Effector memory CD4-positive, alpha-beta T cell (primary cell): ENCODE measurements at places on chromosomes 1 and 21.
A peak's percentile ranks its signal among the peaks of the same experiment; 100 is the strongest.

DNA sequence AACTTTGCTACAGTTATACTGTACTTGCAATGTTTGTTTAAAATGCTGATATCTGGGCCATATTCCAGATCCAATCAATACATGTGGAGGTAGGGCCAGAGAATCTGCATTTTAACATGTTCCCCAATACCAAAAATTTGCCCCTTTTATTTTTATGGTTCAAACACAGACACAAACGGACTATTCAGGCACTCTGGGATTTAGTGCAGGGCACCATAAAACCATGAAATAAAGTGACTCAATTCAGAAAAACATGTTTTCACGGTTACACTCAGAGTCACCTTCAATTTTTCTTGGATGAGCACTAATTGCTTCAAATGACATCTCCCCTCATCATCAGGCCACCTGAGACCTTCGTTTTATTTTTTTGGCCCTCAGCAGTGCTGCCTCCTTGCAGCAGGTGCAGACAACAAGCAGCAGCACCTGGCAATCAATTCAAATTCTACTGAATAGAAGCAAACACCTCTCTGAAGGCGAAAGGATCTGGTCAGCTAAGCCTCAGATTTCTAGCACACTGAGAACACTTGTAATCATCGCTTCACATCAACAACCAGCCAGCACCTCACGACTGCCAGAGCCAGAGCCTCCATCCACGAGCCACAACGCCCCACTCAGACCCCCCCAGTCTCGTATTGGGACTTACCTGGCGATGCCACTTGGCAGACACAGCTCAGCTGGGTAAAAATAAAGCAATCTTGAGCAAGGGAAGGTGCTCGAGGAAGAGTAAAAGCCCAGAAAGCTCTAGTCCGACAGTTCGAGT lies 1.1 kb downstream of the ERO1B start:
- DNase-seq: no peak

- no peak for DNase-seq
Measured at GRCh38 chr1:69413129-69413528, 154.6 kb upstream of the LRRC7 start.

DNA sequence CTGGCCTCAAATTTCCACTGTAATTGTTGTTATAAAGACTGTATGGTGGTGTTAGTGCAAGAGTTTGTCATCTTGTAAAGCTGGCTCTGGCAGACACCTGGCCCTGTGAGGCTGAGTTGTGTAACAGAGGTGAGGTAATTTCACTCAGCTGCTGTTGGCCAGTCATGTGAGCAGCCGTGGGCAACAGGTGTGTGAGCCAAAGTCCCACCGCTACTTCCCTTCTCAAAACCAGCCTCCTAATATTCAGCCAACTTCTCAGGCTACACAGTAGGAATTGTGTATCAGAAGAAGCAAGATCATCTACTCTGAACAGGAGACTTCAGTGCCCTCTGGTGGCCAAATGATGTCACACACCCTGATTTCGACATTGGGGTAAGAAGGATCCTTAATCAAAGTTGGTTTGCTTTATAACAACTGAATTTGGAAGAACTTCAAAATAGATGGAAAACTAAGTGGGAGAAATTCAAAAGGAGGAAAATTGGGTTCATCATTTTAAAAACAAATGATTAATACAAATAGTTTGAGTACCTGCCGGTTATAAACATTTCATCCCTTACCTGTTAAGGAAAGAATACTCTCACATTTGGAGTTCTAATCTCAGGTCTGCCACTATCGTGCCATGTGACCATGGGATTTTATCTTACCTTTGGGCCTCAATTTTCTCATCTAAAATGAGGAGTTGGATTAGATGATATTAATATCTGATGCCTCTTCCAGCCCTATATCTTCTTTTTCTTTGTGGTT lies 2.6 kb upstream of the CREG1 start:
- DNase-seq: peak; percentile 41

- no peak for DNase-seq
Measured at GRCh38 chr1:7262611-7263010, 477.4 kb downstream of the CAMTA1 start.

DNA sequence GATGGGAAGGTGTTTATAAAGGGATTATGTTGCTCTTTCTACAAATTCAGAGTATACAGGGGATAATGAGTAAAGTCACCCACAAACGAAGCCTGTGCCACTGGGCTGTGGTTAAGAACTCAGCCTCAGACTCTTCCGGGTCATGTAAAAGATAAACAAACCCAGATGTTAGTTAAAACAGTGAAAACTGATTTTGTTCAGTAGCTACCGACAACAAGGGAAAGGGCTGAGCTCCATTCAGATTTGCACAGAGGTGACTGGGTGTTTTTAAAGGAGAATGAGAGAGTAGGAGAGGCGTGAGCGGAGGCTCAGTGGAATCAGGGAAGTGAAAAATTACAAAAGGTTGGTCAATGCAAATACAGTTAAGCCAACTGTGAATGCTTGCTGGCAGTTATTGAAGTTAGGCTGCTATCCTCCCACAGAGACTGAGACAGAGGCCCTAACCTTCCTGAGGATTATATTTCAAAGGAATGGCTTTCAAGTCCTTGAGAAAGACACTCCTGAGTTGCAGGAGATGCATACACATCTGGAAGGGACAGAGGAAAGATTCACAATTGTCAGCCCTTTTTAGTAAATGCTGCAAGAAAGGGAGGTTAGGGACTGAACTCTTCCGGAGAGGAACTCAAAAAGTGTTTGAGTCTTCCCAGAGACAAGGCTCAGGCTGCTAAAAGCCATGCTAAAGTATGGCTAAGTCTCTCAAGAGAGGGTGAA lies 29.9 kb upstream of the SAMD13 start:
- no peak for DNase-seq

DNA sequence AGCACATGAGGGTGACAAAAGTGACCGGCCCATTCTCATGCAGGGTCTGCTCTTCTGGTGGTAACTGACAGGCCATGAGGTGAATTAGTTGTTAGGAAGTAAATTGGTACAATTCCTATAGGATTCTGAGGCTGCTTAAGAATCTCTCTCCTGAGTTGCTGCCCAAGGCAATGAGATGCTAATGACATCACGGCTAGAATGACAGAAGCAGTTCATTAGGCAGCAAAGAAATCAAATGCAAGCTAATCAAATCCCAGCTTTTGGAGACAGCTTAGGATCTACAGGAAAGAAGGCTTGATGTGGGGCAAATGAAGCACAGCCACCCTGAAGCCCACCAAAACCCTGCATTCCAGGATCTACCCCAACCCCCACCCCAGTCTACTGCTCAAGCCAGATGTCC lies 265.2 kb downstream of the ASTN1 start:
- DNase-seq: no peak

DNA sequence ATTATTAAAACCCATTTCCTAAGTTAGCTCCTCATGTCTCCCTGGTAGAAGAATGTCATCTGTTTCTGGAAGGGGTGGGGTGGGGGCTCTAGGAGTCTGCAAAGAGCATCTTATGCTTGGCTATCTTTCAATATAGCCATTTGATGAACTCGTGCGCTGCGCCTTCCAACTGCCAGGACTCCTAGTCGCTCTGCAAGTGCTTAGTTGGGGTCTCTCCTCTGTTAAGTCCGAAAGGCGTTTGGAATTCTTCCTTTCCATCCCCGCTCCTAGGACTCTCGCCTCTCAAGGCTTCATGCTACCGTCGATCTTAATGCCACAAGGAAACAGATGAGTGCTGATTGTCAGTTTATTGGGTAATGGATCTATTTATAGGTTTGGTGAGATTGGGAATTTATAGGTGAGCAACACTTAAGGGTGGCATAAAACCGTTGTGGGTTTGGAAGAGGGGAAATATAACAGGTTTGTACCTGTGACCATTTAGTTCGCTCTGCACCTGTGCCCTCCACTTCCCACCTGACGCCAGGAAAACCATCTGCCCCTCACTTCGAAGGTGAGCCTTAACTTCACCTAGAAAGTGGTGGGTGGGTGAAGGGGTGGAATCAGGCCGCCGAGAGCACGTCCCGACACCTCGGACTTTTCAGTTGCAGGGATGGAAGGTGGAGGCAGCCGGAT lies 1.1 kb downstream of the KCNH1 start:
- no peak for DNase-seq

DNA sequence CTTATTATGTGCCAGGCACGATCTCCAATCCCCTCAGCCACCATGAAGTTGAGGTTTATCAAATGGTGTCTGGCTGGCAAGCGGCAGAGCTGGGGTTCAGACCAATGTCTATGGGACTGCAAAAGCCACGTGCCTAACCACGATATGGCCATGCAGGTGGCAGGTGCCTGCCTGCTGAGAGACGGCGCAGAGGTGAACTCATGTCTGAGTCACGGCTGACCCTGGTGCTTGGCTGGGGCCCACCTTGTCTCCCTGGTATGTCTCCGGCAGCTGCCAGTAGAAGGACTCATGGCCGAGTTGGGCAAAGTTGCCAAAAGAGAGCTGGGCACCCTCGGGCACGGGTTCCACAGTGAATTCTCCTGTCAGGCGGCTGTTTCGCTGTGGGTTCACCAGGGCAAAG lies 59.9 kb downstream of the LDLRAD2 start:
- DNase-seq: no peak

DNA sequence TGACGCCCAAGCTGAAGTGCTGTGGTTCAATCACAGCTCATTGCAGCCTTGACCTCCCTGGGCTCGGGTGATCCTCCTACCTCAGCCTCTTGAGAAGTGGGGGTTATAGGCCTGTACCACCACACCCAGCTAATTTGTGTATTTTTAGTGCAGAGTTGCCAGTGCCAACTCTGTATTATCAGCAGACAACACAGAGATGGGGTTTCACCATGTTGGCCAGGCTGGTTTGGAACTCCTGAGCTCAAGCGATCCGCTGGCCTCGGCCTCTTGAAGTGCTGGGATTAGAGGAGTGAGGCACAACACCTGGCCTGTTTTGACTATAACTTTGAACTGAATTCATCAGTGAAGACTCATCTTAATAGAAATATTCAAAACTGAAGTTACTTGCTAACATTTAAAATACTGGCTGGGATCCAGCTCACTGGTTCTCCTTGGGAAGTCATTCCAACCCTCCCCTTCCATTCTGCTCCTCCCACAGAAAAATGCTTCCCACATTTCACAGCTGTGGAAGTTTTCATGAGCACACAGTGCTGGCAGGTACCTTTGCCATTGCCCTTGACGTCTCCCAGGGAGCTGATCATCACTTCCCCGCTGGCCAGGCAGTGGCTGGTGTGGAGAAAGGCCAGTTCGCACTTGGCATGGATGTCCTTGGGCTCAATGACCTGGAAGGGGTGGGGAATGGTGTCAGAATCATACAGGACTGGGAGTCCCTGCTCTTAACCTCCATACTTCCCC lies 4.7 kb downstream of the SELENBP1 start:
- DNase-seq: no peak

GRCh38 chr1:174040387-174040786 lies 18.2 kb upstream of the RC3H1 start:
- DNase-seq: no peak

DNA sequence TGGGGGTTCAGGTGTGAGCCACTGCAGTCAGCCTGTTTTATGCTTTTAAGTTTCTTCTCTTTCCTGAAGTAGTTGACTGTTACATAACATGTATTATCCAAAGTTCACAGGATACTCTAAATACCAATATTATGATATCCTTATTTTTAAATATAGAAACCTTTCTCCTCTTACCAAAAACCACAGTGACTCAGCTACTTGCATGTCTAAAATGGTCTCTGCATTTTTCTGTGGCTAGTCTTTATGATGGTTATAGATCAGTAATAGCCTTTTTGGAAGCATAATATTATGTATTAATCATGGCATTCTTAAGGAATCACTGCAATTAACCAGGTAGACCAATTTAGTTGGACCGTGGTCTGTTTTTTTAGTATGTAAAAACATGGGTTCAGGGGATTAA lies 210.8 kb upstream of the CACYBP start:
- no peak for DNase-seq

DNA sequence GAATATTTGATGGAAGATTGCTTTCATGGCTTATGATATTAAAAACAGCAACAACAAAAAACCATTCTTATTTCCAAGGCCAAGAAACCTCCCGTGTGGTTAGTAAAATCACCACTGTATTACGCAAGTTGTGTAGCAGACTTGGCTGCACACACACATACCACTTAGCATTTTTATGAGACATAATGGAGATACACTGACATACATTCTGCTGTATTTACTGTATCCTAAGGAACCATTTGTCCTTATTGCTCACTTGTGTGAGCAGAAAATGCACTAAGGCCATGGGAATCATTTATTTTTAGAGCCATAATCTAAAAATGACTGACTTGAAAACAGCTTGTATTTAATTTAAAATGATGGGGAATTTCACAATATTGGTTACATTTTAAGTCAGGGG lies 584 bp upstream of the C1orf141 start:
- no peak for DNase-seq

GRCh38 chr1:101915597-101915996 lies 81.1 kb downstream of the OLFM3 start:
- DNase-seq: no peak

GRCh38 chr21:24339406-24339805 lies 1267.9 kb downstream of the MRPL39 start:
- DNase-seq: no peak

DNA sequence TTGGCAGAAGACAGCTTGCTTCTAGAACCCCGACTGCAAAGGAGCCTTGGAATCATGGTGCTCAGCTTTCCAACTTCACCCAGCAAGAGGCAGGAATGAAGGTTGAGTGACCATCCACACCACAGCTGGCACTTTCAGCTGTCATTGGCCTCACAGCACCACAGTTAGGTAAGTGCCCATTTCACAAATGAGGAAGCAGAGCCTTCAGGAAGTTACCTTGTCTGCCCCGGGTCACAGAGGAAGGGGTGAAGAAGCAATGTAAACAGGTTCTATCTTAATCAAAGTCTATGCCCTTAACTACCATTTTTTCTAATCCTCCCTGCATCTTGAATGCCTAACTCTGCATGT lies 156.0 kb downstream of the GLUL start:
- DNase-seq: no peak

DNA sequence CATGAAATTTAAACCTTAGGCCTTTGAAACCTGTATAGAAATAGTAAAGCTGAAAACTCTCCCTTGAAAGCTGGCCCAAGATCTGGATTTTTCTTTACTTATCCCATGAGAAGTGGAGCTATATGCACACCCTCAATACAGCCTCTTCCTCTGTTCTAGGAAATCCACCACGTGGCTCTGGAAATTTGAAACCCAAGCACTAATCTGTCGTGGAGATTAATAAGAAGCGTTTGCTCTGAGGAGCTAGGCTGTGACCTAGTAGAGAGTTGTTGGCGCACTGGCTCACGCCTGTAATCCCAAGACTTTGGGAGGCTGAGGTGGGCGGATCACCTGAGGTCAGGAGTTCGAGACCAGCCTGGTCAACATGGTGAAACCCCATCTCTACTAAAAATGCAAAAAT lies 291.3 kb upstream of the PLXNA2 start:
- DNase-seq: no peak

DNA sequence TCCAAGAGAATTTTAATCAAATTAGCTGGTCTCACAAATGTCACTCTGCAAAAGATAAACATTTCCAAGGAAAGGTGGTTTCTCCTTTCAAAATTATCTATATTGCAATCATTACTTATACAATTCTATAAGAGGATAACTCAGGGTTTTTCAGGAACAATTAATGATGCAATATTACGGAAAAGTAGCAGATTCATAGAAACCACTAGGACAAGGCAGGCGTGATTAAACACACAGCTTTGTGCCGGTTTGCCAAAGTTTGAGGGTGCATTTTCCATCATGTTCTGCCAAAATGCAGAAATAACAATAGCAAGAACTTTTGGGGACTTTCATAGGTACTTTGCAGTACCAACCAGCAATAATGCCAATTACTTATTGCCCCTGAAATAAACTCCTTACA lies 605 bp downstream of the TNFRSF9 start:
- no peak for DNase-seq
